ENCODE measurements at places on chromosomes 4 and X.

GRCh38 chrX:1172496-1172895 is 40.0 kb downstream of the CRLF2 start:
- no peak for DNase-seq

GRCh38 chrX:100819837-100820666 is at the start of gene CSTF2:
Gene CSTF2, plus strand, starts transcription at chrX:100820391. Its CDS starts 26 bp downstream, at chrX:100820417.
- peak; percentile 63 for DNase-seq

- no peak for DNase-seq
These were observed 210.0 kb downstream of the SPANXN3 start for GRCh38 chrX:143306991-143307937.

DNA sequence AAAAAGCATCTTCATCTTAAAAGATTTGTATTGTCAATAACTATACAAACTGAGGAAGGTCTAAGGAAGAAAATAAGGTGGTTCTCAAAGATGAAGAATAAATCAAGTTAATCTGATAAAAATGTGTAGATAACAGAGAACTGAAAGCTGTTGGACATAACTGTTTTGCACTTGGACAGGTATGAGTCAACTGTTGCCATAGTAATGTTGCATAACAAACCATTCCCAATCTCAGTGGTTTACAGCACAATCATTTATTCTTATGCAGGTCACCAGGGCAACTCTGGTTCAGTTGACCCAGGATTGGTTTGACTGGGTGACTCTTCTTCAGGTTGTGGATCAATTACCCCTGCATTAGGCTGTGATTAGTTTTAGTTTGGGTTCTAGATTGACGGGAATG is 2197.7 kb downstream of the ARAP2 start:
- no peak for DNase-seq

DNA sequence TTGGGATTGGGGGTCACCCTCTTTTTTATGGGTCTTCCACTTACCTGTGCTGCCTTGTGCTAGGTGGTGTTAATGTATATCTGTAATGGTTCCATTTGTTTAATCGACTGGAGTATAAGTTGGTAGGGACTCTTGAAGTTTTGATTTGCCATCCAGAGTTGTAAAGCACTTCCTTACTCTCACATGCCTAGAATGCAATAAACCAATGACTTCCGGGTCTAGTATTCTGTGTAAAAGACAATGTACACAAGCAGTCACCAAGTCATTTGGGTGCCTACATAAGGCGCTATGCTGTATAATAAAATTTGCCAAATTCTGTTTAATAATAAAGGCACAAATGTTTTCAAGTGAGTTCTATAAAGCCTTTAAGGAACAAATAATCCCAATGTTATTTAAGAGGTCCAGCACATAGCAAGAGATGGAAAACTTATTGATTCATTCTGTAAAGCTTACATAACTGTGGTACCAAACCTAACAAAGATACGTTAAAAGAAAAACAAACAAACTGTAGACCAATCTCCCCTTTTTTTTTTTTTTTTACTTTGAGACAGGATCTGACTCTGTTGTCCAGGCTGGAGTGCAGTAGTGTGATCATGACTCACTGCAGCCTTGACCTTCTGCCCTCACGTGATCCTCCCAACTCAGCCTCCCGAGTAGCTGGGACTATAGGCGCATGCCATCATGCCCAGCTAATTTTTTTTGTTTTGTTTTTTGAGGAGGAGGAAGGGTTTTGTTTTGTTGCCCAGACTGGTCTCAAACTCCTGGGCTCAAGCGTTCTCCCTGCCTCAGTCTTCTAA is 41.5 kb upstream of the HPRT1 start:
- no peak for DNase-seq

- no peak for DNase-seq
These were observed 31.8 kb downstream of the PLAC8 start for GRCh38 chr4:83082777-83083176.

- DNase-seq, result no peak
These were observed 12.6 kb downstream of the NEIL3 start for GRCh38 chr4:177322266-177322665.

DNA sequence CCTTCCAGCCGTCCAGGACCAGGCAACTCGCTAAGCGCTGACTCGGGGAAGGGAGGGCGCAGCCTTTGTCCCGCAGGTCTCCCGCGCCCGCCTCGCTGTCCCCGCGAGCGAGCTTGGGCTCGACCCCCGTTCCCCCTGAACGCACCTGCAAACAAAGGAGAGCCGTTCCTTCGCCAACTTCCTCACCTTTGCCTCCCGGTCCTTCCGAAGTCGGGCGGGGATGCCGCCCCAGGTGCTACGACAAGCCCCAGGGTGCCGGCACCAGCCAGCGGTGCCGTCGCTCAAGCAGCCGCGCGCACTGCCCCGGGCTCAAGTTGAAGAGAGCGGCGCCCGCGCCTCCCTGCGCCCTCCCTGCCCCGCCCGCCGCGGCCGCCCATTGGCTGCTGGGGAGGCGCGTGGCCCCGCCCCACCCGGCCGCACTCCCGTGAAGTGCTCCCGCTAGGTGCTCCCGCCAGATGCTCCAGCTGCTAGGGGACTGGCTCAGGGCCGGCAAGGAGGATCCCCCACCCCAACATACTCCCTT is 107.1 kb downstream of the NSUN7 start:
- DNase-seq, result peak; percentile 57

GRCh38 chr4:88584471-88584900 is 7.8 kb upstream of the HERC3 start:
- no peak for DNase-seq

GRCh38 chr4:88341227-88342192 is 37.1 kb upstream of the HERC6 start:
- DNase-seq, result no peak

DNA sequence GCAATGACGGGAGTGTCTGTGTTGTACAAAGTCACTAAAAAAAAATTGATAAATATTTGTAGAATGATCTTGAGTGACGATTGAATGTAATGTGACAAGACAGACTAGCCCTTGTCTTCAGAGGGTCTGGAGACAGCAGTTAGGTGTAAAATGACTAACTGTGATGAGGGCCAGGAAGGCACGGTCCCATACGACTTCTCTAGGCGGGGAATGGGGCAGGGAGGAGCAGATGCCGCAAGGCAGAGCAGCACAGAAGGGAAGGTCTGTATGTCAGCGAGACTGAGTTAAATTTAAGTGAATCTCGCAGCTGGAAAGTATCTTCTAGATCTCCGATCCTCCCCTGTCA is 405 bp downstream of the CENPE start:
- DNase-seq, result no peak

GRCh38 chr4:137819964-137820383 is 287.7 kb upstream of the PCDH18 start:
- DNase-seq, result no peak

DNA sequence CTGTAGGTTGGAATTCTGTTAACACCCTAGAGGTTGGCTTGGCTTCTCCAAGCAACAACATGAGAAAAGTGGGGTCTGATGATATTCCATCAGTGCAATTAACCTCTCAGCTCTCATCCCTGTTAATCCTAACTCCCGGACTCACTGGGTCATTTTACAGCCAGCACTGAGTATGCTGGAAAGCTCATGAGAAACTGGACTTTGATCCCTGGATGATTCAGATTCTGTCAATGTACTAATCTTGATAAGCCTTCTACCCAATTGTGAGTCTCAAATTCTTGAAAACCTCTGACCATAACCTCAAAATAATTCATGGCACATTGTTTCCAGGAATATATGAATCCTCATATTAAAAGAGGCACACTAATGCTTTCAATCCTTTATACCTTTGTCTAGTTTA is 244.3 kb upstream of the DCAF8L1 start:
- no peak for DNase-seq

- DNase-seq, result no peak
These were observed 71.5 kb upstream of the HPRT1 start for GRCh38 chrX:134388161-134389109.

DNA sequence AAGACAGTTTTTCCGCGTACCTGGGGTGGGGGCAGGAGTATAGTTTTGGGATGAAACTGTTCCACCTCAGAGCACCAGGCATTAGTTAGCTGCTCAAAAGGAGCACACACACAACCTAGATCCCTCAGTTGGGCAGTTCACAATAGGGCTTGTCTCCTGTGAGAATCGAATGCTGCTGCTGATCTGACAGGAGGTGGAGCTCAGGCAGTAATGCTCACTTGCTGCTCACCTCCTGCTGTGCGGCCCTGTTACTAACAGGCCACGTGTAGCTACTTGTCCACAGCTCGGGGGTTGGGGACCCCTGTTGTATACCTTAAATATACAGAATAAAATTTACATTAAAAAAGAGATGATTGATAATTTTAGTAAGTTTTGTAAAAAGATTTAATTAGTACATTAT is 191.5 kb downstream of the SLC7A11 start:
- no peak for DNase-seq

DNA sequence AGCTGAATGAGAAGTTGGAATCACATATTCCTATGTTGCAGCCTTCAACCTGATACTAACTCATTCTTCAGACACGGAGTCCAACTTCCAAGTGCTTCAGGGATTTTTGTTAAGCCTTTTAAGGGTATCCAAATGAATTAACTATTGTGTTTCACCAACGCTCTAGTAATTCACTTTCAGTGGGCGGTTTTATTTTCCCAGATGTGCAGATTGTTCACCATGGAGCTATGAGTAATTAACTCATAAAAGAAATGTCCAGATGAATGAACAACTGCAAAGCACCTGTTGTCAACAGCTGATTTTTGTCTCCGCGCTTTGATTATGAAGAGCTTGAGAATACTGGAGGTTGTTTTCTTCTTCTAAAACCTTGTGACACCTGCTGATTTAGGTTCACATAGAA is 187.6 kb downstream of the CBR4 start:
- DNase-seq, result no peak

DNA sequence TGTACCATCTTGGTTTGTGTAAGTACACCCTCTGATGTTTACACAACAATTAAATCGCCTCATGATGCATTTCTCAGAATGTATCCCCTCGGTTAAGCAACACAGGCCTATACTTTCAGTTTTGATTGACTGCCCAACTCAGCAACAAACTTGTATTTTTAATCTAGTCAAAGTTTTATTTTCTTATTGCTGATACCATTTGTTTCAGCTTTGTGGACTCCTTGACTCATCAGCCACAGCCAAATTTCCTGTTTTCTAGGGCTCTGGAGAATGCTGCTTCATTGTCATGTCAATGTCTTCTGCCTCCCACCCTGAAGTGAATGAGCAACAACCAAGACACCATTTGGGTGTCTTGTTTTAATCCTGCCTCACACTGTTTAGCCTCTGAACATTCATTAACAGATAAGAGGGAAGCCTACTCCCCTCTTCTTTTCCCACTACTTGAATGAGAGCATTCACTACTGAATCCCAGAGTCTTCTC is 14.0 kb downstream of the BBS12 start:
- no peak for DNase-seq

GRCh38 chr4:4492161-4492847 is 49.5 kb downstream of the STX18 start:
- DNase-seq, result no peak

- no peak for DNase-seq
These were observed 18.5 kb downstream of the WDR1 start for GRCh38 chr4:10097906-10098779.

DNA sequence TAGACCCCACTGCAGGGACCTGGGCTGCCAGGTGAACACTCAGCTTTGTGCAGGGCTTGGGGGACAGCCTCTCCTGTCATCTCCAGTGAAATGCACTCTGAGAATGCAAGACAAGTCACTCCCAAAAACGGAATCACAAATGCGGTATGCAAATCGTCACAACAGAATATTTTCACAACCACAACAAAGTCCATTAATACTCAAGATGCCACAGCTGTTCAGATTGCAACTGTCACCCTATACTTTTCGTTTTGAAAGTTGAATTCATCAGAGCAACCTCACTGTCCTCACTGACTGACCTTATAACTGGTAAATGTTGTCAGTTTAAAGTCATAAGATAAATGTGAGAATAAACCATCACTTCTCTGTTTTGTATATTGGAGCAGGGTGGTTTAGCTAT is 16.6 kb downstream of the JAKMIP1 start:
- no peak for DNase-seq

GRCh38 chrX:136742721-136743379 is 37.9 kb downstream of the ARHGEF6 start:
- no peak for DNase-seq

GRCh38 chrX:136933611-136934145 is 53.2 kb upstream of the RBMX start:
- DNase-seq, result no peak

GRCh38 chrX:31070057-31070468 is 1.8 kb downstream of the FTHL17 start:
- no peak for DNase-seq

- no peak for DNase-seq
These were observed 86.3 kb downstream of the HPGD start for GRCh38 chr4:174435974-174436373.

GRCh38 chr4:2790583-2791517 is 2.0 kb upstream of the SH3BP2 start:
- no peak for DNase-seq

DNA sequence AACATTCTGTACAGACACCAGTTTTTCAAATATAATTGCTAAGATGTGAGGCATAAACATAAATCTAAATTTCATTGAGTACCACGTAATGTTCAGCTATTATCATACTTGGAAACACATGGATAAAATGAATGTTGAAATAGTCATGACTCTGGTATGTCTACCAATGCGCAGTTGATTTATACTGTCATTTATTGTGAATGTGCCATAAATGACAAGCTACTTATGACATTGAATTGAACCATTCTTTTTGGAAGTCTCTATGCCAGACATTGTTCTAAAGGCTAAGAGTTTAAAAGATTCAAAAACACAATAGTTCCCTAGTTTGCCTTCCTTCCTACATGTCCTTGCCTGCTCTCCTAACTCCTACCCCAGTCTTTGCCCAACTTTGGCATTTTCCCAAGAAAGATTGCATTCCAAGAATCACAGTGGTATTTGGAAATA is 96.6 kb upstream of the DMD start:
- DNase-seq, result no peak

DNA sequence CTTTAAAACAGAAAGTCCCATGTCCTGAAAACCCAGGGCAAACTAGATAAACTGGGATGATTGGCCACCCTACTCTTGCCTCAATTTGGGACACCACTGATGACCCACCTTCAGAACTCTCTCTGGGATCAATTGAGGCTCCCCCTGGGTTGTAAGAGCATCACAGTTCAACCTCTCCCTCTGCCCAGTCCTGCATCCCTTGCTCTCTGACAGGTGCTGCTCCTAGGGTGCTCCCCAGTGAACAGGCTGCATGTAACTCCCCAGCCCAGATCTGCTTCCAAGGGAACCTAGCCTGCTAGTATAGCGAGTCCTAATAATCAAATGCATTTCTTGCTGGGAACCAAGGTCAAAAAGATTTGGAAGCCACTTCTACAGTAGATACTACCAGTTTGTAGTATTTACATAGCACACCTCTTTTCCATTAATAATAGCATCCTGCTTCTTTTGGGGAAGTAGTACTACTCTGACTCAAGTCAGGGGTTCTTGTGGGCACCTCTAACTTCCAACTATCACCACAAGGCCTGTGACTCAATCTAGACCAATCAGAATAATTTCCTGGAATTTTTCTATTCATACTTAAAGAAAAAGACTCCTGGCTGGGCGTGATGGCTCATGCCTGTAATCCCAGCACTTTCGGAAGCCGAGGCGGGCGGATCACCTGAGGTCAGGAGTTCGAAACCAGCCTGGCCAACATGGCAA is 42.1 kb upstream of the SPINK2 start:
- DNase-seq, result no peak

- no peak for DNase-seq
These were observed 35.5 kb upstream of the UGT2B4 start for GRCh38 chr4:69531251-69531650.

GRCh38 chr4:37220685-37221084 is 23.9 kb upstream of the NWD2 start:
- DNase-seq, result no peak

GRCh38 chr4:137804906-137805495 is 272.7 kb upstream of the PCDH18 start:
- no peak for DNase-seq
